SK-N-SH (cell line): ENCODE measurements at places on chromosomes 1 and 21. TPM values are rescaled to one million over a fixed set of nuclear protein-coding genes. Genes with fewer than 3 reads are reported as not detected.

- no peak for DNase-seq
- no peaks in the 10 kb centered on the region; the same call in 1 of the 2 replicates for H3K4me1 ChIP-seq
- H3K27me3 ChIP-seq = no peaks in the 10 kb centered on the region
- no peak overlapping the region for H3K27ac ChIP-seq
These were observed 1.4 kb downstream of the TPM3 start for GRCh38 chr1:154190550-154190949.

GRCh38 chr1:194026422-194026821 lies 840.0 kb upstream of the B3GALT2 start:
- no peaks in the 10 kb centered on the region for H3K27me3 ChIP-seq
- DNase-seq = no peak
- H3K4me1 ChIP-seq = no peaks in the 10 kb centered on the region; the same call in 1 of the 2 replicates

Gene MYOG
- not detected in 2 replicates for polyA plus RNA-seq

Gene THEM5
- polyA plus RNA-seq = not detected in 2 replicates

Gene LRRC53
- polyA plus RNA-seq = not detected in 2 replicates
